ENCODE measurements at places on chromosomes 6 and 20.

GRCh38 chr6:33967265-33967767, 163.5 kb upstream of the MLN start:
- no peak for DNase-seq

DNA sequence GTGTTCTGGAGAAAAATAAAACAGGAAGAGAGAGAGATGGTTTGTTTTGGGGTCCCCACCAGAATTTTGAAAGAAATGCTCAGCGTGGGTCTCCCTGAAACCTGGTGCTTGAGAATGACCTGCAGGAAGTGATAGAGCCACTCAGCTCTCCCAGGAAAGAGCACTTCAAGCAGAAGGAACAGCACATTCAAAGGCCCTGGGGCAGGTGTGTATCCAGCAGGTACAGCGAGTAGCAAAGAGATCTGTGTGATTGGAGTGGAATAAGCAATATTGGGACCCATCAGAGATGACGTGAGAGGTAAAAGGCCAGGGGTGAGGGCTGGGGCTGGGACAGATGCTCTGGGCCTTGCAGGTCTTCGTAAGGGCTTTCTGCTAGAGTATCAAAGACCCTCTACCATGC, 89.5 kb upstream of the CCDC167 start:
- DNase-seq, result no peak

- no peak for DNase-seq
These were observed 363.1 kb upstream of the PTCHD4 start for GRCh38 chr6:48474136-48474535.

DNA sequence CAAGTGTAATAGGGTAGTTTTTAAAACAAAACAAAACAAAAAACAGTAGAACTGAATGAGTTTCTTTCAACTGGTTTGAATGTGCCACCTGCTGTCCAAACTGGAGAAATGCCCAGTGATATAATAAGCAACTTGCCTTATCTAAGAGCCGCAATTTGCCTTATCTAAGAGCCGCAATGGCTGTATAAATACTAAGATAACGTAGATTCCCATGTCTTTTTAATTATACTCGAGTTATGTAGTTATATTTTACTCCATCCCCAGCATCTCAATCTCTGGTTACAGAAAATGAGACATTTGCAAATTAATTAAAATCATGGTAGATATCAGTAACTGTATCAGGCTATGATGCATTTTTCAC, 67.2 kb downstream of the RPP40 start:
- peak; percentile 41 for DNase-seq

DNA sequence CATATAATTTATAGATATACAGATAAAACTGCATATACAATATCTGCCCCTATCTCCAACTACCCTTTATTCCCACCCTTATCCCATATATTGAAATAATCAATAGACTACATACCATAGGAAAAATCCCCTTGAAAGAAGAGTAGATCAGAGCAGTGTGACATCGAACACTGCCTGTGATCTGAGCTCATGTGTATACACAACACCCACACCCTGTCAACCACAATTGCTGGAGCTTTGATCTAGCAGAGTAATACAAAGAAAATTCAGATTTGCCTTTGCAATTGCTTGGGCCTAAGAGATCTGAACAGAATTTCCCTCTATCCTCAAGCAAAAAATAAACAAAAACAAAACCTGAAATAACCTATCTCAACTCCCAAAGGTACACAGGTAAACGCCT, 119.3 kb downstream of the ASCC3 start:
- DNase-seq, result no peak

GRCh38 chr6:80425089-80425823, 318.8 kb downstream of the BCKDHB start:
- DNase-seq, result no peak

- no peak for DNase-seq
These were observed 23.2 kb upstream of the TXNDC5 start for GRCh38 chr6:7933794-7934193.

GRCh38 chr20:12916699-12917098, 92.1 kb upstream of the SPTLC3 start:
- no peak for DNase-seq

DNA sequence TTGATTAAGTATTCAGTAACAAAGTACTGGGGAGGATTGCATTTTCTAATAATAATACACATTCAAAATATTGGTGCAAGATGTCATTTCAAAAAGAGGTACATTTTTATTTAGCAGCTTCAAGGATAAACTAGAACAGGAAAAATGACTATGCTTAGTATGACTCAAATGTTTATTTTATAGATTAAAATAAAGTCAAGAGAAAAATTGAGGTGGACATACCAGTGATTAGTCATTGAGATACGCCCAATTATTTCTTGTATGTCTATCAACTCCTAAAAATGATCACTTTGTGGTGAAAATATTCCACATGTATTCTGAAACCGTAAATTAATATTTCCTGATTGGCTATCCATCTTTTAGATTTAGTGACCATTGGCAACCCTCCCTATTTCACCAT, 96.7 kb downstream of the PHF3 start:
- no peak for DNase-seq

DNA sequence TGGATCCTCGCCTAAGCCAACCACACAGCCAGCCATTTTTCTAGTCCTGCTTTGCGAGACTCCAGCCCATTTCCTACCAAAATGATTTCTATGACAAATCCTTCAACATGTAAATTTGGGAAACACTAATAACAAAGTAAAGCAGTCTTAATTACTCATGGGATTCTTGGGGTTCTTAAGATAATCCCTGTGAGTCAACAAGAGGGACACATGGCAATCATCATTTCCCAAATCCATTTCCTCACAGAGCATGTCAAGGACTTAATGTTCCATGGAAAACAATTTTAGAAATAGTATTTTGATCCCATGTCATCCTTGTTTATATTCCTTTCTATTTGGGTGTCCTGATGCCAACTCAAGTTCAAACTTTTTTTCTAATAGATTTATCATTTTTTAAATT, 322.7 kb upstream of the NOX3 start:
- no peak for DNase-seq

DNA sequence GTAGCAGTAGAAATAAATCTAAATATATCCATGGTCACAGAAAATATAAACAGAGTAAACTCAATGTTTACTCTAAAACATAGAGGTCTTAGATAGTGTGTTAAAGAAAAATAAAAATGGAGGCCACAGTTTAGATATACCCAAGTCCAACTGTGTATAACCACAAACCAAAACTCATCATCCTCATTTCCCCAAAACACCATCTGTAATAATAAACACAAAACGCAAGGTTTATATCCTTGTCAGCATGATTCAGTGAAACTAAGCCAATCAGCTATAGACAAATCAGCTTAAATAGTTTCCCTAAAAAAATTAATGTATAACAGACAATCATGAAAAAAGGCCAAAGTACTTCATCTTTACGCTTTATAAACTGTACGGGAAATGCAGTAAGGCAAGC, 2.7 kb upstream of the HACE1 start:
- DNase-seq, result no peak

- no peak for DNase-seq
These were observed 168.7 kb upstream of the RSPO3 start for GRCh38 chr6:126949786-126950185.

DNA sequence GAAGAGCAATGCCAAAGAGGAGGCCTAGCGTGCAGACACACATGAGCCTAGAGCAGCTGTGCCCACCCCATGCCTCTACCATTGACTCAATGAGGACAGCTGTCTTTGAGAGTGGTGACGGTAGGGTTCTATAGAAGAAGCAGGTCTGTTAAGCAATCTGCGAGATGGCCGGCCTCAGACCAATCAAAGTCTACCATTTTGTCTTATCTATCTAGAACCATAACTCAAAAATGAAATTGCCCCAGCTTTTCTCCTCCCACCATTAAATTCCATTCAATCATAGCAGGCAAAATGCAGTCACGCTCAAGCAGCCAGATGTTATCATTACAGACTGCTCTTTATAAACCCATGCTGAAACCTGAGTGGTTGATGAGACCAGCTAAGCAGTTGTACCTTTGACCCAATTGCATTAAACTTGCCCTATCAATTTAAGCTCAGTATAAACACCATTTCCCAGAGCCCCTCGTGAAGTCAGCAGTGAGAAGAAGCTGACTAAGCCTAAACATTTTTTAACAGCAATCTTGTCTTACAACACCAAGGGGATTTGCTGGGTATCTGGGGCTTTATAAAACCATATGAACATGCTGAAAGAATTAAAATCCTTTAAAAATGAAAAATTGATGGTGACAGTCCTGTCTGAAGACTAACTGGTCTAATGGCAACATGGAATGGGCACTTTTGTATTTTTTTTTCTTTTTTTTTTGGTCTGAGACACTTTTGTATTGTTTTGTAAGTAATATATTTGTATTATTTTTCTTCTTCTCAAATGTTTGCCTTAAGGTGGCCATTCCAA, 57.5 kb downstream of the FOXC1 start:
- no peak for DNase-seq

- DNase-seq, result no peak
These were observed 25.1 kb downstream of the TULP4 start for GRCh38 chr6:158337332-158337731.

Data from inflammatory macrophage (primary cell).